A549 treated with CORT108297 at 1 μM for 4 hours (cell line): ENCODE measurements at places on chromosomes 1 and 21. TPM values are rescaled to one million over a fixed set of nuclear protein-coding genes. Genes with fewer than 3 reads are reported as not detected.

The HTR6 gene
- total RNA-seq = 0.10 to 0.15 TPM (median 0.10 TPM) in 5 replicates

The ALX3 gene
- not detected in 5 replicates for total RNA-seq

The CPTP gene
- 15.8 to 23.0 TPM (median 21.1 TPM) in 5 replicates for total RNA-seq

The AMY1B gene
- total RNA-seq = not detected in 5 replicates

The FAM177B gene
- not detected in 5 replicates for total RNA-seq

The LHX8 gene
- 0.81 to 1.4 TPM (median 1.2 TPM) in 5 replicates for total RNA-seq

The INKA2 gene
- total RNA-seq = 1.5 to 2.9 TPM (median 1.9 TPM) in 5 replicates

The GLMN gene
- total RNA-seq = 6.3 to 8.6 TPM (median 7.1 TPM) in 5 replicates

The CR1 gene
- not detected in 5 replicates for total RNA-seq

The PTGS2 gene
- total RNA-seq = 5.6 to 13.3 TPM (median 7.0 TPM) in 5 replicates

The FAM131C gene
- 11.2 to 18.8 TPM (median 17.9 TPM) in 5 replicates for total RNA-seq

The IFNLR1 gene
- 0.80 to 1.3 TPM (median 0.99 TPM) in 5 replicates for total RNA-seq

The DCST1 gene
- 0.07 to 0.08 TPM in 2 of 5 replicates, not detected in the others for total RNA-seq

The ZNF697 gene
- 1.5 to 1.9 TPM (median 1.6 TPM) in 5 replicates for total RNA-seq

The A3GALT2 gene
- total RNA-seq = not detected in 5 replicates

The OR2T33 gene
- total RNA-seq = not detected in 5 replicates

The LCE1F gene
- not detected in 5 replicates for total RNA-seq

The RGS13 gene
- not detected in 5 replicates for total RNA-seq

The PARS2 gene
- 3.6 to 5.4 TPM (median 4.8 TPM) in 5 replicates for total RNA-seq

The METTL18 gene
- 4.9 to 7.8 TPM (median 5.6 TPM) in 5 replicates for total RNA-seq

The PERM1 gene
- total RNA-seq = 0.07 to 0.24 TPM (median 0.14 TPM) in 4 of 5 replicates, not detected in the other

The KDM1A gene
- 77.1 to 89.9 TPM (median 87.4 TPM) in 5 replicates for total RNA-seq

The ESPN gene
- total RNA-seq = 0.27 to 0.89 TPM (median 0.61 TPM) in 5 replicates

The PSMG1 gene
- 81.3 to 92.6 TPM (median 86.5 TPM) in 5 replicates for total RNA-seq

The CTH gene
- total RNA-seq = 1.2 to 1.9 TPM (median 1.5 TPM) in 5 replicates

The SH2D1B gene
- 0.06 to 0.21 TPM (median 0.08 TPM) in 5 replicates for total RNA-seq
